AG20443 (cell line): ENCODE measurements at places on chromosomes 7 and 10.

GRCh38 chr10:45453639-45454255 lies 79.7 kb downstream of the ALOX5 start:
- DNase-seq = no peak

- DNase-seq = no peak
Measured at GRCh38 chr10:113959383-113959760, 84.3 kb upstream of the ADRB1 start.

DNA sequence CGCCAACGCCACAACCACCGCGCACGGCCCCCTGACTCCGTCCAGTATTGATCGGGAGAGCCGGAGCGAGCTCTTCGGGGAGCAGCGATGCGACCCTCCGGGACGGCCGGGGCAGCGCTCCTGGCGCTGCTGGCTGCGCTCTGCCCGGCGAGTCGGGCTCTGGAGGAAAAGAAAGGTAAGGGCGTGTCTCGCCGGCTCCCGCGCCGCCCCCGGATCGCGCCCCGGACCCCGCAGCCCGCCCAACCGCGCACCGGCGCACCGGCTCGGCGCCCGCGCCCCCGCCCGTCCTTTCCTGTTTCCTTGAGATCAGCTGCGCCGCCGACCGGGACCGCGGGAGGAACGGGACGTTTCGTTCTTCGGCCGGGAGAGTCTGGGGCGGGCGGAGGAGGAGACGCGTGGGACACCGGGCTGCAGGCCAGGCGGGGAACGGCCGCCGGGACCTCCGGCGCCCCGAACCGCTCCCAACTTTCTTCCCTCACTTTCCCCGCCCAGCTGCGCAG lies 424 bp downstream of the EGFR start:
- DNase-seq = peak; percentile 69

DNA sequence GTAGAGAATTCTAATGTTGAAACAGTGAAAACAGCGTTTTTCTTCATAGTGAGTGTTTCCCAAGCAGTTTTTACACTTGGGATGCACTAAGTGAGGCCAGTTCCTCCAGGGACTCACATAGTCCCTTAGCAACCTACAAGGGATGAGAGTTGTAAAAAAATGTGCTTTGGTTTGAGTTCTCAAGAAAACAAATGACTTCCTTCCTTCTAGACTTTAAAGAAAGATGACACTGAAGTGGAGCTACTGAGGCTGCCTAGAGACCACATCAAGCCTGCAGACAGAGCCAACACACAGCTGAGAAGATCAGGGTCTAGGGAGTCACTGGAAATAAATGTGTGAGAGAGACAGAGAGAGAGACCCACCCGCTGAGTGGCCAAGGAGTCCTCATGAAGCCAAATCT lies 264.4 kb downstream of the TNS3 start:
- no peak for DNase-seq

DNA sequence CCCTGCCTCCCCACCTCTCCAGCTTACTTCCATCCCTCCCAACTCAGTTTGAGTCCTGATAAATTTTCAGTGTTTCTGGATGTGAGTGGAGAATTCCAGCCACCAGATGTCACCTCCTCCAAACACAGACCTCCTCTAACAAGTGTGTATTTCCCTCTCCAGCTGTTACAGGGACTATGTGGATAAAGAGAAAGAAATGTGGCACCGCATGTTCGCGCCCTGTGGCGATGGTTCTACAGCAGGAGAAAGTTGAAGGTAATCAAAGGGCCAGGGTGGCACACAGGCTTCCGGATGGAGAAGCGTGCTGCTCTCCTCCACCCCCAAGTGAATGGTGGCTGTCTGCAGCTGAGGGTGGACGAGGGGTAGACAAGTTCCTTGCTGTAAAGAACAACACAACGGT lies 14.7 kb downstream of the FKBP6 start:
- peak; percentile 86 for DNase-seq

DNA sequence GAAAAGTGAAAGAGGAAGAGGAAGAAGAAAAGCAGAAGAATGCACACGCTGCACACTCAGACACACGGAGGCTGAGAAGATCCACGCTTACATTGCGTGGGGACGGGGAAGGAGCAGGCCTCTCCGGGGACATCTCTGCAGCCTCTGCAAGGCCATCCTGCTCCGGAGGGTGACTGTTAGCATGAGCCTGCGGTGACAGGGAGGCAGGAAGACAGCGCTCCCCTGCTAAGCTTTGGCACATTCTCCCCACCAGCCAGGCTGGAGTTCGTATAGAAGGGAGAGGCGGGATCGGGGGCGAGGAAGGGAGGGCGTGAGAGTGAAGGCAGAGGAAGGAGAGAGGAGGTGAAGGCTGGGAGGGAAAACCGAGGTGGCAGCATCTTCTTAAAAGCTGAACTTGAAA lies 366.0 kb upstream of the SHH start:
- DNase-seq = no peak

DNA sequence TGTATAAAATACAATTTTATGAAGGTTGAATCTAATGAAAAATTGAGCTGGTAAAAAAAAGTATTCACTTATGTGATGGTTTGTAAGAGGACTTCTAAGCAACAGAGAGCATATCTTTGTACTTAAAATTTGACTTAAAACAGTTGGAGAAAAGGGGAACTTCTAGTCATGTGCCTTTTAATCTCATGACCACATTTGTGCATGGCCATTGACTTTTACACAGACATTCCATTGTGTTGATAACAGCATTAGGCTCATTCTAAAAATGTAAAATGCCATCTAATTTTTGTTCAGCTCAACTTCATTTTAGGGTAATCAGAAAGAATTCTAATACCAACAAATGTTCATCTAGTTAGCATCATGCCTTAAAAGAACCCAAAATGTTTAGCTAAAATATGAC lies 119.9 kb downstream of the HPSE2 start:
- no peak for DNase-seq

DNA sequence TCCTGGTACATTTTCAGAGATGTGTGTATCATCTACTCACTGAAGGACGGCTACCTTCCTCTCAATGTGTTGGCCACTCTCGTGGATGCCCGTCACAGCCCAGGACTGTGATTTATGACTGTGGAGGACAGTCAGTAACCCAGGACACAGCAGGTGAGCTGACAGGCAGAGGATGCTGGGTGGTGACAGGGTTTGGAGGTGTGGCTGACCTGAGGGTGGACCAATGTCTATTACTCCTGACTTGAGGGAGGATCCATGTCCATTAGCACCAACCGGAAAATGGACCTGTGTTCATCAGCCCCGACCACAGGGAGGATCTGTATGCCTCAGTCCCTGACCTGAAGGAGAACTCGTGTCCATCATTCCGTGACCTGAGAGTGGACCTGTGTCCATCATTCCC lies 96.1 kb downstream of the ADCY1 start:
- DNase-seq = no peak

- no peak for DNase-seq
Measured at GRCh38 chr7:130359276-130359857, 14.8 kb downstream of the CPA5 start.

- DNase-seq = no peak
Measured at GRCh38 chr7:22219036-22219435, 137.9 kb downstream of the RAPGEF5 start.

DNA sequence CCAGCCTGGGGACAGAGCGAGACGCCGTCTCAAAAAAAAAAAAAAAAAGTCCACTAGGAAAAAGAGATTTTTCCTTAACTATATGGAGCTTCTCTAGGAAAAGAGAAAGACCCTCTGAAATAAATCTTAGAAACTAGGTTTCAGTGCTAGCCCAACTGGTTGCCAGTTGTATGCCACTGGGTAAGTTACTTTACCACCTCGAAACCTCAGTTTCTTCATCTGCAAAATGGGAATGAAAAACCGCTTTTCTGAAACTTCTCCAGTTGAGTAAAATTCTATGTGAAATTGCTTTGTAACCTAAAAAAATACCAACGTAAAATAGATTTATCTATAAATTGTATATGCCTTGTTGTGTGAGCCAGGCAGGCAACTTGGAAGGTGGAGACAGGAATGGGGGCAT lies 16.5 kb upstream of the EIF5AL1 start:
- DNase-seq = no peak
